HepG2 (cell line): ENCODE measurements at places on chromosomes 12 and 14. TPM values are rescaled to one million over a fixed set of nuclear protein-coding genes. Genes with fewer than 3 reads are reported as not detected.

Gene FOXA1
- total RNA-seq: 58.1 and 58.6 TPM in 2 replicates

Gene TRMT61A
- 12.2 and 13.6 TPM in 2 replicates for total RNA-seq

- H3K27ac ChIP-seq: no peak overlapping the region
- H3K27me3 ChIP-seq: no peaks in the 10 kb centered on the region
- H3K4me3 ChIP-seq: no peak overlapping the region
- no peak for DNase-seq
- no peaks in the 10 kb centered on the region for H3K36me3 ChIP-seq
Observed at GRCh38 chr12:75863533-75863932, 168.0 kb downstream of the PHLDA1 start.

GRCh38 chr14:100660882-100661635 is 65.6 kb upstream of the DLK1 start:
- 0 out of 3 replicates have a peak, but pooled peaks cover 2% of the 10 kb centered on the region for H3K27me3 ChIP-seq
- no peak overlapping the region for H3K27ac ChIP-seq
- no peaks in the 10 kb centered on the region for H3K36me3 ChIP-seq
- H3K4me3 ChIP-seq: no peak overlapping the region
- H3K4me1 ChIP-seq: peaks cover 84% of the 10 kb centered on the region

- no peaks in the 10 kb centered on the region for H3K36me3 ChIP-seq
- no peak for DNase-seq
Observed at GRCh38 chr12:120684523-120684932, 2.4 kb upstream of the MLEC start.

DNA sequence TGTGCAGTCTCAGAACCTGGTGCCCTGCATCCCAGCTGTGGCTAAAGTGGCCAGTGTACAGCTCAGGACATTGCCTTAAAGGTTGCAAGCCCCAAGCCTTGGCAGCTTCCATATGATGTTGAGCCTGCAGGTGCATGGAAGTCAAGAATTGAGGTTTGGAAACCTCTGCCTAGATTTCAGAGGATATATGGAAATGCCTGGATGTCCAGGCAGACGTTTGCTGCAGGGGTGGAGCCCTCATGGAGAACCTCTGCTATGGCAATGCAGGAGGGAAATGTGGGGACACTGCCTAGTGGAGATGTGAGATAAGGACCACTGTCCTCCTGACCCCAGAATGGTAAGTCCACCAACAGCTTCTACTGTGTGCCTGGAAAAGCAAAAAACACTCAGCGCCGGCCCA is 17.9 kb upstream of the CNIH1 start:
- no peak for DNase-seq
- H3K4me1 ChIP-seq: peaks cover 30% of the 10 kb centered on the region
- H3K27ac ChIP-seq: no peak overlapping the region
- no peaks in the 10 kb centered on the region for H3K36me3 ChIP-seq

DNA sequence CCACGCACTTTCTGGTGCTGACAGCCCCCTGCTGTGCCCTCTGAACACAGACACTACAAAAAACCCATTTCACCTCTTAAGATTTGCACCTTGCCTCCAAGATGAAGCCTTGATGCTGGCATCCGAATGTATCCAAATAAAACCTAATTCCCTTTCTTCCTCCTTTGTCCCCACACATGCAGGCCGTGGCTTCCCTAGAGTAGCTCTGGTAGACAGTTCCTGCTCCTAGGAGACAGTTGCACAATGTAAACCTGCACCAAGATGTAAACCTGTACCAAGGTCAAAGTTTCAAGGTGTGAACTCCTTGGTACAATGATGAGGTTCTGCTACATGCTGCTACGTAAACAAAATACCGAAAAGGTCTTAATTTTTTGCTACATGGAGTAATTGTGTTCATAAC is 625 bp upstream of the ABHD12B start:
- no peaks in the 10 kb centered on the region for H3K27me3 ChIP-seq
- no peak overlapping the region for H3K4me3 ChIP-seq
- no peak overlapping the region for H3K27ac ChIP-seq
- no peak for DNase-seq
- H3K4me1 ChIP-seq: peaks cover 38% of the 10 kb centered on the region

DNA sequence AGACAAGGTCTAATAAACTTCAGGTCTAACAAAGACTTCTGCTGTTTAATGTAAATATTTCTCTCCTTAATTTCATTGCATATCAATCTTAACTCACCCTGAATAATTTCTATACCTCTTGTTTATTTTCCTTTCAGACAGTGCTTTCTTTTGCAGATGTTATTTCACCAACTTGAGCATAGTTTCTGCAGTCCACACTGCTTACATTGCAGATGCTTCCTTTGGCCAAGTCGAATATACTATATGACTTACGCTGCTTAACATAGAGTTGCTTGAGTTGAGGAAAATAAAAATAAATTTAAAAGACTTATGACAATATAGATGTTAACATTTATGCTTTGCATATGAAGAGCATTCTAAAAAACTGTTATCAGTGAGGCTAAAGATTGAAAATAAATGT is 217.7 kb downstream of the PTPRO start:
- no peak overlapping the region for H3K4me3 ChIP-seq
- H3K27me3 ChIP-seq: no peaks in the 10 kb centered on the region
- no peaks in the 10 kb centered on the region for H3K36me3 ChIP-seq
- no peak overlapping the region for H3K27ac ChIP-seq
- DNase-seq: no peak
